Dorsolateral prefrontal cortex (tissue), 122 donors: ENCODE measurements at places on chromosomes 4 and X.

- no peak for DNase-seq
Observed at GRCh38 chr4:39456946-39457763, 1.6 kb downstream of the RPL9 start.

GRCh38 chr4:3792813-3793212 lies 26.6 kb downstream of the ADRA2C start:
- DNase-seq: no peak

DNA sequence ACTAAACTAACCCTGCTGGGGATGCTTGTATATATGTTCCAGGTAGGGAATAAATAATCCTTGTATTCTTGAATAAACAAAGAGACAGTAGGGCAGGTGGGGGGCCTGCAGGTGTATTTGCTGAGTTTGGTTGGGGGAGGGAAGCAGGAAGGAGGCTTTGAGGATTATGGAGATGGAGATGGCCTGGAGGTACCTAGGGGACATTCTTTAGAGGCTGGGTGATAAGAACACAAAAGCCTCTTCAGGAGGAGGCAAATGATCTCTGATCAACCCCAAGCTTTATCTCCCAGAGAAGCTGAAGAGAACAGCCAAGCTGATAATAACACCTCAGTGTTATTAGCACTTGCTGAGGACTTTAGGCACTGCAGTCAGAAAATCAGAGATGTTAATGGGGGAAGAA lies 187.7 kb downstream of the MGST2 start:
- no peak for DNase-seq

DNA sequence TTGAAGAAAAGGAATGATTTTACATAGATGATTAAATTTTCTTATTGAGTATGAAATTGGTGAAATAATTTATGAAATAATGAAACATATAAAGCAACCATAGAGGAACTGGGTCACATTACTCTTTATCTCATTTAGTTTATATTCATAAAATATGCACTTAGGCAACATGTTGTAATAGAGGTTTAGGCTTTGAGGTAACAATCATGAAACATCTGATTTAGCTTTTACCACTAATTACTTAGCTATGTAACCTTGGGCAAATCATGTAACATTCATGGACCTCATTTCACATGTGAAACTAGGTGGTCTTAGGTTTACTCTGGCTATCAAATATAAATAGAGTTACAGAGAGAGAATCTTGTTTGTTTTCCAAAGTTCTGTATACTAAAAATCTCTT lies 54.5 kb upstream of the SMARCA5 start:
- DNase-seq: no peak

GRCh38 chr4:56289934-56290333 lies 97.4 kb downstream of the AASDH start:
- no peak for DNase-seq

DNA sequence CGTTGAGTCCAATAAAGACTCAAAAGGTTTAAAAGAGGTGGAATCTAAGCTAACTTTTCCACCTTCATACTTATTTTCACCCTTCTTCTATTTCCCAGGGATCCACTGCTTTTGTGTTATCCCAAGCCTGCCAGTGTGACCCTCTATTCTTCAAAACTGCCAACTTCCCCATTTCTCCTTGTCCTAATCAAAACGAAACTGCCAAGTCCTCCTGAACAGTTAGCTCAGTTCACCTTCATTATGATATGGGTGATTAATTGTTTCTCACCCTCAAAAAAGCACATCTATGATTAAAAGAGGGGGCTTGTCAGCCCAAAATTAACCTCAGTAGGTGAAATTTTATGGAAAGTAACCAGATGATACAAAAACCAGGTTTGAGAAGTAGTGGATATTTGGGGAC lies 108.4 kb downstream of the GUCY2F start:
- no peak for DNase-seq

DNA sequence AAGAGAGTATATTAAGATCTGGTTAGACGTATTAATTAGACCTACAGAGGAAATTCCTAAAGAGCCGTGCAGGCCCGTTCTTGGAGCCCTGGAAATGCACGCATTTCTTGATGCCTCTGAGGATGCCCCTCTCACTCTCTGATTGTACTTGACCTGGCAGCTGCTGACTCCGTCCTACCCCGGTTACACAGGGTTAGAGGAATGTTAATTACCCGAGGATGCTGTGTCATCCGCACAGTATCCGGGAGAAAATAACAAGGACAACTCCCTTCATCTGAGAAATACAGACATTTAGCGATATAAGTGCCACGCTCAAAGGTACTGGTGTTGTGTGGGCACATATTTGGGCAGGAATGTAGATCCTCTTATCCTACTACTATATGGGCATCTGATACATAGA lies 404.6 kb upstream of the FAT1 start:
- no peak for DNase-seq

DNA sequence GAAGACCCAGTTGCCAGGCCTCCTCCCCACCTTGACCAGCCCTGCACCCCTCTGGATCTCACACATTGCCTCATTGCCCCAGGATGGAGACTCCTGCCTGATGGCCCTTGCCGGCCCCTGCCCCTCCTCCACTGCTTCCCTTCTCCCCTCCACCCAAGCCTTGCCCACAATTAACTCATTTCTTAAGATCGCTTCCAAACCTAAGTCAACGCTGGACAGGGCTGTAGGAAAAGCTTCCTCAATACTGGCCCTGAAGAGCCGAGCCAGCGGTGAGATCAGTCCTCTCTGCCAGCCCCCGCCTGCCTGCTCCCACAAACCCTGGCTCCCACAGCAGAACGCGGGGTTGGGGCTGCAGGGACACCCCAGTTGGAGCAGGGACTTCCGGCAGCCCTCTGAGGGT lies 7.5 kb upstream of the HAUS7 start:
- DNase-seq: no peak

DNA sequence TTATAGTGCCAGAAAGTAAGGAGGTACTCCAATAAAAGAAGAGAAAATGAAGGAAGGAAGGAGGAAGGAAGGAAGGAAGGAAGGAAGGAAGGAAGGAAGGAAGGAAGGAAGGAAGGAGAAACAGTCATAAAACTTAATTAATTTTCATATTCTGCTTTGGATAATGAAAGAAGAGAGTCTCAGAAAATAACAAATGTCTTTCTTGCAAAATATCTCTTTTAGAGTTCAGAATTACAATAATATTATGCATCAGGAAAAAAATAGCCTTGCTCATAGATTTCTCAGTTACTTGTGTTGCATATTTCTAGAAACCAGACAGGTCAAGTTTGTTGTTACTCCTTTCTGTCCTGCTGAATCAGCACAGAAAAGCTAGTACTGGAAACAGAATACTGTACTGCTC lies 130.1 kb upstream of the DKK2 start:
- no peak for DNase-seq

DNA sequence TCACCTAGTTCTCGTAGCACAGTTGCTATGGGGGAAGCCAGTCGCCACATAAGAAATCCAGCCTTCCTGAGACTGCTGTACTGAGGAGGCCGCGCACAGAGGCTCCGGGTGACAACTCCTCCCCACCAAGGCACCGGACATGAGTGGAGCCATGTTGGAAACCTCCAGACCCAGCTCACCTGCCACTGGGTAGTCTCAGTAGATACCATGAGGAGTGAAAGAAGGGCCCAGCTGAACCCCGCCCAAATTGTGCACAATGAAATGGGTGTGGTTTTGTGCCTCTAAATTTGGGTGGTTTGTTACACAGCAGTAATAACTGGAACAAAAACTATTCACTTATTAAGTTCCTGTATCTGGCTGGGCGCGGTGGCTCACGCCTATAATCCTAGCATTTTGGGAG lies 198.7 kb downstream of the BCOR start:
- DNase-seq: no peak

DNA sequence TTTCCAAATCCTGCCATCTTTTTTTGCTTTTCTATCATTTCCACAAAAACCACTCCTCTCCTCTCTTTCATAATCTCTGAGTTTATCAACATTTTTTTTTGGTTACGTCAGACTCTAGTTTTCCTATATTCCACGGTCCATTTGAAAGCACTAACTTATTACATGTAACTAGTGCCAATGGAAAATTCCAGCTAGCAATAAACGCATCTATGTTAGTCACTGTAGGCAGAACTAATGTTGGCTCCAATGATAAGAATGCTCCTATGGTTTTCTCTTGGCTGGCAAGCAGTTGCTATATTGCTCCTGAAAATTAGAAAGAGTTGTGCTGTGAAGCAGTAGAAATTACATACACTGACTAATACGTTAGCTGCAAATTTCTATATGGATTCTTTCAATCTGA lies 634.6 kb upstream of the FTHL17 start:
- DNase-seq: no peak

DNA sequence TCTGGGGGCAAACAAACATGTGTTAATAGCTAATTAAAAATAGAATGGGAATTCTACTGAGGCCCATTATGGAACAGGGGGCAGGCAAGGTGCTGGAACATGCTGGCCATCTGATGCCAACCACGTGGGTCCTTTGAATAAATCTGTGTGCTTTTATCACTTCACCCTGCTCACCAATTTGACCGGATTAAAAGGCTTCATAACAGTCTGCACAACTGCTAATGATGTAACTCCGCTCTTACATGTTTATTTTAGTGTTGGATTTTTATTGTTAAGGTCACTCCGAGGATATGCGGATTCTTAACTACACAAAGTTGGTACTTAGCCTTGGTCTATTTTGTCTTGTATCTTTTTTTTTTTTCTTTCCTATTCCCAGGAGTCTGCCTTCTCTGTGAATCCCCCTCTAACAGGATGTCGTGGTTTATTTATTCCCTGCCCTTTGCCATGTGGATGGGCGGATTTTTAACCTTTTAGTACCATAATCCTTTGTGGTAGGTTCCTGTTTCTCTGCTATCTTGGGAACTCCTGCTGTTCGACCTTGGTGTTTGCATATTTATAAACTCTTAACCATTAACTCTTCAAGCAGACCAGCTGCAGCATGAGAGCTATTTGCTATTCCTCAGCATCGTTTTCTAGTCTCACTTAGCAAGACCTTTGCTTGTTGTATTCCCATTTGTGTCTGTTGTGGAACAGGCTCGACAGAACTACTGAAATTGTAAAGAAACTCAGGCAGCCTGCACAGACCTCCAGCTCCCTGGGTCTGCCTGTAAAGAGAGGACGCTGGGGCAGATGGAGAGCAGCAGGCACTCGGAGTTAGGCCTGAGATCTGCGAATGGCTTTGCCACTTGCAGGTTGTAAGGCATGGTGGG lies 38.0 kb downstream of the TRIM2 start:
- DNase-seq: no peak

- no peak for DNase-seq
Observed at GRCh38 chrX:42290608-42291007, 367.3 kb upstream of the CASK start.
